Foreskin keratinocyte (primary cell): ENCODE measurements at places on chromosomes 1 and 21.

- DNase-seq, result no peak
These were observed 216.3 kb downstream of the SIPA1L2 start for GRCh38 chr1:232413674-232414073.

DNA sequence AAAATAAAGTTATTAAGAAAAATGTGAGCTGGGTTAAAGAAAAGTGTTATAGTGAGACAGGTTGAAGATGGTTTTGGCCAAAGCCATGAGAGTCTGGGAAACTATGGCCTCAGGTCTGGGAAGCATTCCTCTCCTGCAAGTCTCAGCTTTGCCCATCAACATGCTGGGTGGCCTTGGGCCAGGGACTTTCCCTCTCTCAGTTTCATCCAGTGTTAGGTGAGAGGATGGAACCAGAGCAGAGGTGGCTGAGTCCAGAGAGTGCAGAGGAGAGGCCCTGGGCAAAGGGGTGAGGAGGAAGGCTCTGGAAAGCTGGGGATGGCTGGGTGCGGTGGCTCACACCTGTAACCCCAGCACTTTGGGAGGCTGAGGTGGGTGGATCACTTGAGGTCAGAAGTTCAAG is 10.5 kb downstream of the PADI2 start:
- DNase-seq, result peak; percentile 39

DNA sequence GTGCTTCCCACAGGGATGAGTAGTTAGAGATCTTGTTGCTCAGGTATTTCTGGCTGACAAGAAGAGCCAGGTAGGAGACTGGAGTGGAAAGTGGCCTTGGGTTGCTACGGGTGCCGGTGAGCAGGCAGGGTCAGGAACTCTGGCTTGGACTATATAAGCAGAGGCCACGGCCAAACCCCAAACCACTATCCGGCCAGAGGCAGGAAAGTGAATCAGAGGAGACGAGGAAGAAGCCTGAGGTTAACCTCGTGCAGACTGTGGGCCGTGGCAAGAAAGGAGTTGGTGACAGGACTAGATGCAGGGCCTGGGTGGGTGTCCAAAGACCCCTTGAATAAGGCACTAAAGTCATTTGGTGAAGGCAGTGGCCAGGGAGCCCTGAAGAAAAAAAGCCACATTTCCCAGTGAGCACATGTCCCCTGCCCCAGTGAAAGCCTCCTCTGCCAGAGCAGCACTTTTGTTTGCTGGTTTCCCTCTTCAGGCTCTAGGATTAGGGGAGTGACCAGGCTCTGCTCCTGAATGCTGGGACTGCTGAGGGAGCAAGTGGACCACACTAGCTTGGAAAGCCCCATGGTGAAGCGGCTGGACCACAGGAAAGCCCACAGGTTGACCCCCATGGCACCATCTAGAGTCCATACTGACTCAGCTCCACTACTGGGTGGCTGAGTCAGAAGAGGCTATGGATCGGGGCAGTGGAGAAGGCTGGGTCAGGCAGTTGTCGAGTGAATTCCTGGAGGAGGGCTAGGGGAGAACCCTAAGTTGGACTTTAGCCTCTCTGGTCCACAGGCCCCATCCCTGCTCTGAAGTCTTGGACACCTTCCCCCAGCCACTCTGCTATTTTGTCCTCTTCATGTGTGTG is 23.4 kb downstream of the CSF1 start:
- DNase-seq, result no peak

DNA sequence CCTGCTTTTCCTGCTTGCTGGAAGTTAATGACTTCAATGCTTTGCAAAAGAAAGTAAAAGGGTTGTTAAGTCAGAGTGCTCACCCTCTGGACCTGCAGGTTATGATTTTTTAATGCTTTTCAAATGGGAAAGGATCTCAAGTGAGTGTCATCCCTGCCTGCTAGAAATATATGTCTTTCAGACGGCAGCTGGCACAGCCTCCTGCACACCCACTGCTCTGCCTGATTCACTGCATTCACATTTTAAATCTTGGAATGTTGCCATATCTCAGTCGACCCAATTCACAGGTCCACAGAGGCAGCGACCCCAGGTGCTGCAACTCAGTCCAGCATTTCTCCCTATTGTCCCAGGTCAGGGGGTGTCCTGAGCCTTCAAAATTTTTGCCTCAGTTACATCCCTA is 10.7 kb downstream of the DUSP23 start:
- DNase-seq, result no peak

DNA sequence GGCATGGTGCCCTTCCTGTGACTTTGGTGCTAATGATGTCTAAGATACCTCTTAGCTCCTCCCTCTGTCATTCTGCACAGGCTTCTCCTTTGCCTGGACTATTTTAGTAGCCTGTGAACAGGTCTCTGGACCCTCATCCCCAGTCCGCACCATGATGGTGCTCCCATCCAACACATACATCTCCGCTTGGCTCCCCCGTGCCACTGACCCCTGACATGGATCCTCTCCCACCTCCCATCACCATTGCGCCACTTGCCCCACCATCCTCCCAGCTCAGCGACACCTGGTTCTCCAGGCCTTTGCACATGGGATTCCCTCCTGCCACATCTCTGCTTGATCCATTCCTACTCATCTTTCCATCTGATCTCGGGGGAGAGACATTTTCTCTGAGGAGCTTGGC is 33.9 kb downstream of the RUNX3 start:
- no peak for DNase-seq

GRCh38 chr1:94753171-94753972 is 66.8 kb upstream of the SLC44A3 start:
- DNase-seq, result no peak

- DNase-seq, result no peak
These were observed 80.3 kb upstream of the TLR5 start for GRCh38 chr1:223223091-223223995.

DNA sequence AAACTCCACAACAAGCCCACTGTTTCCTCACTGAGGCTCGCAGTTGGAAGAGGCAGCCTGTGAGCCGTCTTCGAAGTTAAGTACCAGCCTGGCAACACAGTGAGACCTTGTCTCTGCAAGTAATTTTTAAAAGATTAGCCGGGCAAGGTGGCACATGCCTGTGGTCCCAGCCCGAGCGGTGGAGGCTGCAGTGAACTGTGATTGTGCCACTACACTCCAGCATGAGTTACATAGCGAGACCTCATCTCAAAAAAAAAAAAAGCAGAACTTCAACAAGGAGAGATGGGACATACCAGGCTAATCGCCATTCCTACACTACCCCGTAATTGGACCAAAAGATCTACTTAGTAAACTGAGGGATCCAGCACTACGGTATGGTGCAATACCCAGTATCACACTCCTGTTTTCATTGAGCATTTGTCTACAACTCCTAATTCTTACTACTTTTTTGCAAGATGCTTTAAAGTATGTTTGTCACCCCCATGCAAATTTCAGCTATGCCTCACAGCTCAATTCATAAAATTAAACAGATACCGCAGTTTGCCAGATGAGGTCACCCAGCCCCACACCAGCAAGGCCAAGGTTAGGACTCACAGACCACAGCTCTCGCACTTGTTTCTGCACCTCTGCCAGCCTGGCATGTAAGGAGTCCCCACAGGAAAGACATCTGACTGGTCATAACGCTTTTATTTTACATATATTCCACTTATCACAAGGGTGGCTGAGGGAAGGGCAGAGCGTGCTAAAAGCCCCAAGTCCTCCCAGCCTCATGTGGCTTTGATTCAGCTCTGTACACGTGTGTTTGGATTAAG is 21.0 kb downstream of the SDE2 start:
- no peak for DNase-seq

DNA sequence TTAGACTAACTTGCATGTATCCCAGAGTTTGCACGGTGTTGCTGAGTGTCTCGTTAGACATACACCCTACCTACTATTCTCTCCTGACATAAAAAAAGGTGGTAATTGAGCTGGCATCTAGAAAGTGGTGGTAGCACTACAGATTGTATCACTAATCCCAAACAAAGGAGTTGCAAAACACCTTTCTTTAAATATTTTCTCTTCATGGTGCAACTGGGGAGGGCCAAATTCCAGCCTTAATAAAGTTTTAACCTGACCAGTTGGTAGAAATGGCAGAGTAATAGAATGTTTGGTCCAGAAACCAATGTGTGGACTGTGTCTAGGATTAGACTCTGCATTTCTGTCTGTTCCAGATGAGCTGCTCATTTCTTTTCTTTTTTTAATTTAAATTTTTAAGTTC is 40.0 kb downstream of the NFIA start:
- DNase-seq, result no peak

DNA sequence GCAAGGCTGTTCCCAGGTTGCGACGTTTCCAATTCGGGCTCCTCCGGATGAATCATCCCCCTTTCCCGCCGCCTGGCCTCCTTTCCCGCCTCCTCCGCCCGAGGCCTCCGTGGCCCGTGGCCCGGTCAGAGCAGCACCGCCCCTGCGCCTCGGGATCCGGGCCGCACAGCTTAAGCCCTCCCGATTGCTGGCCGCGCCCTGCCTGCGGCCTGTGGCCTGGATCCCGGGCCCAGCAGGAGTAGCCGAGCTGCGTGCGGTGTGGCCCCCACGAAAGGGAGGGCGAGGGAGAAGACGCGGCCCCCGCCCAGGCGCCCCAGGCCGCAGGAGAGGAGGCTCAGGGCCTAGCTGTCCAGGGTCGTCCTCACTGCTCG is 1.0 kb downstream of the TMEM200B start:
- peak; percentile 64 for DNase-seq

DNA sequence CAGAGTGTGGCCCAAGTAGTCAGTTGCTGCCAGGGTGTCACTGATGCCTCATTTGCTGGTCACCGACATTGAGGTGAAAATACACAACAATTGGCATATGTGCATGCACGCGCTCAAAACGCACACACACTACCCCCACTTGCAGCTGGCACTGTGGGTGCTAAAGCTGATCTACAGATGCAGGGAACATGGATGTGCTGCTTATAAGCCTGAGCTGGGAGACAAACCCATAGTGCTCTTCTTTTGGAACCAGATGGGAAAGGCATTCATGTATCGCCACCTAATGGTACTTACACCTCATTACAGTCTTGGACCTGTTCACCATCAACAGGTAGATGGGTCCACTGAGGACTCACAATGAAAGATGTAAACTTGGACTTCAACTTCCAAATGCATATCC is 70.3 kb upstream of the CAMK1G start:
- peak; percentile 71 for DNase-seq

- DNase-seq, result no peak
These were observed 109.0 kb downstream of the HMGB4 start for GRCh38 chr1:33972676-33973395.

DNA sequence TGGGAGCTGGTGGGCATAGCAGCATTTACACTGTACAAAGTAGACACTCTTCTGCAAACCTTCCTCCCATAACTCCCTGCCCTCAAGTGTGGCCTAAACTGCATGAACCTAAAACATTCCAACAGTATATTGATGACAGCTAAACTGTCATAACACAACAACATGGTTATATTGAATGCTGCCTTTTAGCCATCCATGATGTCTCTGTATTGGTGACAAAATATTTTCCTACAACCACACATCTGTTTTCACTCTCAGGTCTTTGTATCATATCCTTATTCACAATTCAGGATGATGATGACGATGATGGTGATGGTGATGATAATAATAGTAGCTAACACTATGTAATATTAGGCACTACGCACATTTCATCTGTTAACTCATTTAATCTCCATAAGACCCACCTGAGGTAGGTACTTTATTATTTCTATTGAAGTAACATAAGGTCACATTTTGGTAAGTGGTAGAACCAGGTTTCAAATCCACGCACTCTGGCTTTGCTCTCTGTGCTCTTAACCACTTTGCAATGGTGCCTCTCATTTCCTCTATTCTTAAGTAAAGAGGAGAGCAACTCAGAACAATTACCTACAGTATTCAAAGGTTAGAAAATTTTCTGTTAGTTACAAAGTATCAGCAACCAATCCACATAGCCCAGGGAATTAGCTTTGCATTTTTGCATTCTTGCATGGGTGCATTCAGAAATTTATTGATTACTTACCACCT is 185.1 kb upstream of the LMO4 start:
- DNase-seq, result no peak

- DNase-seq, result peak; percentile 88
These were observed 12.0 kb upstream of the ZNF362 start for GRCh38 chr1:33244143-33244808.

GRCh38 chr21:46187814-46188213 is 3.6 kb upstream of the SPATC1L start:
- no peak for DNase-seq

DNA sequence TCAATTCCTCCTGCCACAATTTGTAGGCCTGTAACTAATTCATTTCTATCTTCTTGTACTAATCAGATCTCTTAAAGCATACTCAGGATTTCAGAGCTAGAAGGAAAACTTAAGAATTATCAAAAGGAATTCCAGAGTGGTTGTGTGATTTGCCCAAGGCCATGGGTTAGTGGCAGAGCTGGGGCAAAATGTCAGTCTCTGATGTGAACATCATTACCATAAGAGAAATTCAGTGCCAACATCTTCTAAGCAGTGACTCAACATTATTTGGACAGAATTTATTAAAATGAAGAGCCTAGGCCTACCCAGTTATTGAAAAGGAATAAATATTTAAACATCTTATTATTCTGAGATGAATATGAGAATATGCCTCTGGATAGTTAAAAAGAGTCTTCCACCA is 14.5 kb downstream of the ST6GALNAC5 start:
- DNase-seq, result peak; percentile 35

DNA sequence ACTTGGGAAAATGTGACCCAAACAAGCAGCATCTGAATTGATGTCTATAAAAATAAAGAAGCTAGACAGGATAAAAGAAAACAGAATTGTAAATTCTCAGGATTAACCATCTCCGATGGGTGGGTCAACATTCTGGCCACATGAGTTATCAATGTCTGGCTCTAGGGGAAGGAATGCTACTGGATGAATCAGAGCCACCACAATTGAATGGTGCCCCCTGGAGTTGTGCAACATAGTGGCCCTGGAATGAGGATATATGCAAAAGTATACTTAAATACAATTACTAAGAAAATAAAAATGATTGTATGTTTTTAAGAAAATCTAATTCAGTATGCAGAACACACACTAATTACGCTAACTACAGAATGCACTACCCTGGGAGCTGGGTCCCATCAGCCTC is 185.6 kb downstream of the TGFBR3 start:
- DNase-seq, result peak; percentile 19

GRCh38 chr1:89986020-89986419 is 8.9 kb upstream of the ZNF326 start:
- DNase-seq, result no peak

DNA sequence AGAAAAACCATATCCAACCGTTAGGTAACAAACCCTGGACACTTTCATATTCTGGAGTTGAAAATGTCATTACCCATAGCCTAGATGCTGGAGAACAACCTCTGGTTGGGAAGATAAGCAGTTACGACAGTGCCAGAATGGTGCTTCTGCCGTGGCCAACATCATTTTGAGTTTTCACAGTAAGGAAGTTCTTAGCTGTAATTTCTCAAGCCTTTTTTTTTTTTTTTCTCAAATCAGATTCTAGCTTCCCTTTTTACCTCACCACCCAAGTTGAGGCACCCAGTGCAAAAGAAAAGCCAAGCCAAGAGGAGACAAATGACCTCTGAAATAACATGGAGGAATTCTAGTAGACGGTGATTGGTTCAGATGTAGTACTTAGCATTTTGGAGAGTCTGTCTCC is 21.8 kb downstream of the PPT1 start:
- DNase-seq, result no peak

GRCh38 chr1:60825593-60825992 is 256.8 kb upstream of the NFIA start:
- DNase-seq, result no peak
